ENCODE measurements at places on chromosomes 13 and 19. TPM values are rescaled to one million over a fixed set of nuclear protein-coding genes. Genes with fewer than 3 reads are reported as not detected.

DNA sequence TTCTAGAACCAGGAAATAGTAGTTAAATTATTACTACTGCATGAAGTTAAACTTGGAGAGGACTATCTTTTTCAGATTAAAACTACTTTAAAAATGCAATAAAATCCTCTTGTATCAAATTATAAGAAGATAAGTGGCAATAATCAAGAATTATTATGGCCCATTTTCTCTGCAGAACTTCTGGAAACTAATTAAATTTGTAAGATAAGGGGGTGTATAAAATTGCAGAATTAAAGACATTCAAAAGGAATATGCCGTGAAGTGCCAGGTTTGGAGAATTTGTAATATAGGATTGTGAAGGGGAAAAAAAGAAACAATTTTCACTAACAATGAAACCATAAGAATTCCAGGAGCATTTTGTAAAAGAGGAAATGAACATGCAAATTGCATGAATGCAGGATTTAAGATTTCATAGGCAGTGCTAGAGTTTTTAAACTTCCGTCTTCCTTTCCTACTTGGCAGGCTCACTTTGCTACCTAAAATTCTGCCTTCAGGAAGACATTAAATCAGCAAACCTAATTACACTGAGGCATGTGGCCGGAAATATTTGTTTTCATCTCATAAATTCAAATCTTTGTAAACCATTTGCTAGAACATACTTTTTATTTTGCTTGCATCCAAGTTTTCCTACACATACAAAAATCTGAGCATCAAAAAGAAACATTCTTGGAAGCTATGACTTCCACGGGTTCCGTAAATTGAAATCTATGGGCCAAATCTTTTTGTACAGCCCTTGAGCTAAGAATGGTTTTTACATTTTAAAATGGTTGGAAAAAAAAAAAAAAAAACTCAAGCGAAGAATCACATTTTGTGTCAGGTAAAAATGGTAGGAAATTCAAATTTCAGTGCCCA is 166.9 kb downstream of the DCLK1 start:
- DNase-seq: no peak
- H3K4me3 ChIP-seq: no peak overlapping the region
- H3K27ac ChIP-seq: no peak overlapping the region

- peaks cover 37% of the 10 kb centered on the region for H3K4me1 ChIP-seq
- H3K36me3 ChIP-seq: no peaks in the 10 kb centered on the region
- no peak overlapping the region for H3K27ac ChIP-seq
Observed at GRCh38 chr13:32622827-32623226, 36.6 kb downstream of the PDS5B start.

DNA sequence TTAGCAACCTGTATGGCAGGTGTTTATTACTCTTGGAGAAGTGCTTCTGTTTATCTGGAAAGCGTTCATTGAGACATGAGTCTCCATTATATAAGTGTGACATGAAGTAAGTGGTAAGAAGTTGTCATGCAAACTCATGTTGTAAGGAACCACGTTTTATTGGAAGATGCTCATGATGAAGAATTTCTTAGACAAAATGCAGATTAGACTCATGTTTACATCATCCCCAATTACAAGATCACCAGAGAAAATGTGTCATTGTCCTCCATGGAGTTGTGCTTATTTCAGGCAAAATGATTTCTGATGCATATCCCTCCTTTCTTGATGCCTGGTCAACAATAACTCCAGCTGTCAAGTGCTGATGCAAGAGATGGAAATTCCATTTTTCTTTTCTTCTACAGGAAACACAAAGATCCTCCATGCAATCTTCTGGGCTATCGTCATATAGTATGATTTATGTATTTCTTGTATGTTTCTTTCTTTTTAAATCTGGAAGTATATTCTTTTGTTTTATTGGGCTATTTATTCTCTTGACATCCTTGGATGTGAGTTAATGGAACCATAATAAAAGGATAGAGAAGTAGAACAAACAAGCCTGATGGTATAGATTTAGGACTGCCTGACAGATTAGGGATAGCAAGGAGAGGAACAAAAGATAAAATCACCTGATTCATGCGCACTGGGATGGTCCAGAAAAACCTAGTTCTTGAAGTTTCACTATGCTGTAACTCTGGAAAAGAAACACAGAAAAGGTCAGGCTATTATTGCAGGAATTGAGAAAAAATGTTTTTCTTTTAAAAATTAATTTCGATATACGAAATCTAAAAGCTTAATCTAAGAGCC is 50.7 kb upstream of the DIAPH3 start:
- no peaks in the 10 kb centered on the region for H3K27me3 ChIP-seq
- no peak overlapping the region for H3K27ac ChIP-seq
- no peaks in the 10 kb centered on the region for H3K36me3 ChIP-seq
- no peak for DNase-seq

CYP2S1 gene
- 8.6 TPM for polyA plus RNA-seq

DNA sequence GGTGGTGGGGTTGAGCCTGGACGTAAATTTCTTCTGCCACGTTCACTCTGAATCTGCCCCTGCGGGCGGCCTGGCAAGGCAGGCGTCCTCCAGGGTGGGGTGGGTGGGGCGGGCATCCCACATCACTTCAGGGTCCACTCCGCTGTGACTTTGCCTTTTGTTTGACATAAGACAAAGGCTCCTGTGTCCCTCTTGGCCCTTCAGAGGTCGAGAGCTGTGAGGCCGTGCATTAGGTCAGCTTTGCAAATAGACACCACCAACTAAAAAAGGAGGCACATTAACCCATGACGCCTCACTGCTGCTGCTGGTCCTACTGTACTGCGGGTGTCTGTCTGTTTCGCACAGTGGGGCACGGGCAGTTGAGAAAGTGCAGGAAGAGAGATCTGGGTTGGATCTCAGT is 10.5 kb upstream of the ZNF536 start:
- no peak overlapping the region for H3K27ac ChIP-seq
- DNase-seq: no peak
- no peak overlapping the region for H3K4me3 ChIP-seq
- no peaks in the 10 kb centered on the region for H3K4me1 ChIP-seq
- H3K36me3 ChIP-seq: no peaks in the 10 kb centered on the region
- H3K27me3 ChIP-seq: no peaks in the 10 kb centered on the region
